ENCODE measurements at places on chromosomes 3 and 15.

DNA sequence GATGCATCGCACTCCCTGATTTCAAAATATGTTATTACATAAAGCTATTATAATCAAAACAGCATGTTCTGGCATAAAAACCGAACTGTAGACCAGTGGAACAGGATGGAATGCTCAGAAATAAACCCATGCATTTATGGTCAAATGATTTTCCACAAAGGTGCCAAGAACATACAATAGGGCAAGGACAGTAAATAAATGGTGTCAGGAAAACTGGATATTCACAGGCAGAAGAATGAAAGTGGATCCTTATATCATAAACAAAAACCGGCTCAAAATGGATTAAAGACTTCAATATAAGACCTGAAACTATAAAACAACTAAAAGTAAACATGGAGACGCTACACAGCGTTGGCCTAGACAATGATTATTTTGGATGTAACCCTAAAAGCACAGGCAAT, 22.6 kb downstream of the USP50 start:
- DNase-seq, result no peak

DNA sequence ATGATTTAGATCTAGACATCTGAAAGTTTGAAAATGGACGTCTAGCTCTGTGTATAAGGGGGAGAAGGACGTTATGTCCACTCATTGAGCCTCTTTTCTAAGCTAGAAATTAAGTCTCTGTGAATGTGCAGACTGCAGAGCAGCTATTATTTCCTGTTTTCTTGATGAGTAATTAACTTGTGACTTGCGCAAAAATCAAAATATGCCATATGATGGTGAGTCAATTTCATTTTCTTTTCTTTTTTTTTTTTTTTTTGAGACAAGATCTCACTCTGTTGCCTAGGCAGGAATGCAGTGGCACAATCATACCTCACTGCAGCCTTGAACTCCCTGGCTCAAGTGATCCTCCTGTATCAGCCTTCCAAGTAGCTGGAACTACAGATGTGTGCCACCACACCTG, 14.1 kb downstream of the LACTB start:
- no peak for DNase-seq

- DNase-seq, result no peak
Observed at GRCh38 chr3:137191951-137192350, 234.2 kb downstream of the IL20RB start.

DNA sequence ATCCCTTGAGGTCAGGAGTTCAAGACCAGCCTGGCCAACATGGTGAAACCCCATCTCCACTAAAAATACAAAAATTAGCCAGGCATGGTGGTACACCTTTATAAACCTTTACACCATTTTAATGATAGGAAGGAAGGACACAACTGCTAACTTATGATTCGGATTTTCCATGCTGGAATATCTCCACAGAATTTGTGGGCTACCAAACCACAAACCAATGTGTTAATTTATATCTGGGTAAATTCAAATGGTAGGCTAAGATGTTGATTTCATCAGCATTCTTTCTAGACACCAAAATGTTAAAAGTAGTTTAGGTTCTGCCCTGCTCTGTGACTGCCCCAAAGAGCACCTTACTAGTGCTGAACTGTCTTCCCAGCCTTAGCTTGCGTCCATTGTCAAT, 72.8 kb downstream of the POLQ start:
- DNase-seq, result no peak

GRCh38 chr3:134970895-134971294, 175.8 kb downstream of the EPHB1 start:
- DNase-seq, result no peak

DNA sequence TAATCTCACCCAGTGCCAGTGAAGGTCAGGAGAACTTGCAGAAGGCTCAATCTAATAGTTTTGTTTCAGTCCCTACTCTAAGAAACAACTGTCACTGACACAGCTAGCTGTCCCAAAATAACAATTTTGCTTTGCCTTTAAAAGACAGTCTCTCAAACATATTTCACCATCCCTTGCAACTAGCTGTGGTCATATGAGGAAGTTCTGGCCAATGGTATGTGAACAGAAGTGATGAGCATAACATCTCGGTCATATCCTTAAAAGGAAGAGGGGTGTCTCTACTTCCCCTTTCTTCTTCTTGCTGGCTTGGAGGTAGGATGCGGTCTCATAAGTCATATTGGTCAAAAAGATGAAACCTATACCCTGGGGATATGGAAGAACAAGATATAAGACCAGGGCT, 198.1 kb downstream of the NEK10 start:
- DNase-seq, result no peak

GRCh38 chr15:69920221-69920620, 177.5 kb downstream of the TLE3 start:
- DNase-seq, result no peak

GRCh38 chr15:100667405-100668347, 65.3 kb downstream of the ASB7 start:
- no peak for DNase-seq

Data from stimulated activated CD4-positive, alpha-beta T cell treated with anti-CD3 and anti-CD28 coated beads, TNF-alpha, amount 100 ng/mL, for 1 hour (primary cell).